Esophagus muscularis mucosa (tissue), 4 donors: ENCODE measurements at places on chromosomes 11 and 22.

- DNase-seq = no peak
These were observed 24.6 kb upstream of the LRRC32 start for GRCh38 chr11:76695133-76695532.

GRCh38 chr11:130448416-130449309 lies at the start of gene ADAMTS15:
ADAMTS15 (plus strand) TSS chr11:130448645; CDS start chr11:130448974, 329 bp downstream.
- peak; percentile 95 for DNase-seq

DNA sequence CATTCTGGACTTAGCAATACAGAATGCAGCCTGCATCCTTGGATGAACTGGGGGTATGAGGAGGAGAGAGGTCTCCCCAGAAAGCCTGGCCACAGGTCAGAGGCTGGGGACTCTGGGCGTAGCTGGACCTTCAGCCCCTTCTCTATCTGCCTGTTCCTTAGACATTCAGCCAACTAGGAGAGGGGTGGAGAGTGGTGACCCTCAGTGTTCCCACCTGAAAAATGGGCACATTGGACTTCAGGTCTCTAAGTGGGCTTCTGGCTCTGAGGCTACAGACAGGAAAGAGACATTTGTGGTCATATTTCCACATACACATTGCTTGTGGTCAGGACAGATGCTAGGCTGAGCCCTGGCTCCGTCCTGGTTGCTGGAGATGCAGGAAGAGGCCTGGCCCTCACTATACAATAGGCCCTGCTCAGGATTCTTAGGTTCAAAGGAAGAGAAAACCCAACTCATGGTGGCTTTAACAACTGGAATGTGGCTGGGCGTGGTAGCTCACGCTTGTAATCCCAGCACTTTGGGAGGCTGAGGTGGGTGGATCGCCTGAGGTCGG lies 30.1 kb upstream of the CBX7 start:
- DNase-seq = no peak

GRCh38 chr11:15824060-15824459 lies 532.3 kb downstream of the SOX6 start:
- DNase-seq = no peak

GRCh38 chr11:2528301-2529050 lies 83.7 kb downstream of the KCNQ1 start:
- no peak for DNase-seq

GRCh38 chr11:119533462-119533861 lies 110.5 kb upstream of the THY1 start:
- DNase-seq = no peak
